ENCODE measurements at places on chromosomes 6 and 20.

DNA sequence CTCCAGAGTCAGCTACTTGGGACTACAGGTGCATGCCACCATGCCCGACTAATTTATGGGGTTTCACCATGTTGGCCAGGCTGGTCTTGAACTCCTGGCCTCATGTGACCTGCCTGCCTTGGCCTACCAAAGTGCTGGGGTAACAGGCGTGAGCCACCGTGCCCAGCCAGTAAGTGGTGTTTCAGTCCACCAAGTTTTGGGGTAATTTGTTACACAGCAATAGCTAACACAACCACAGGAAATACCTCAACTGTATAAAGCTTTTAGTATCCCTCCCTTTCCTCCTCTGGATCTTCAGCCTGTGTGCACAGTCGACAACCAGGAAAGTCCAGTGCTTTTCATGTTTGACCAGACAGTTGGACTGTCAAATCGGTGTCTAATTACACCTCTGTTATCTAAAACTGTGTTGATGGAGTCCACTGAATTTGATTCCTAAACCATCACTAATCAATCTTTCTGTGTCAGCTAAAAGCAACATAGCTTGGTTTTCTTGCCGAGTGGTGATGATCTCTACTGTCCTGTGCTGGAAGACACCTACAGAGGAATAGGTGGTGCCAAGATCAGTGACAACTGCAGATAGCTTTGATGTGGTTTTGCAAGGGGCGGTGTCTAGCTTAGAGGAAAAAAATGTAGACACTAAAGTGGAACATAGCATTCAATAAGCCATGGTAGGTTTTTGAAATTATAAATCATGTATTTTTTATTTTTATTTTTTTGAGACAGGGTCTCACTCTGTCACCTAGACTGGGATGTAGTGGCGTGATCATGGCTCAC is 22.2 kb upstream of the ZBTB2 start:
- no peak for DNase-seq

DNA sequence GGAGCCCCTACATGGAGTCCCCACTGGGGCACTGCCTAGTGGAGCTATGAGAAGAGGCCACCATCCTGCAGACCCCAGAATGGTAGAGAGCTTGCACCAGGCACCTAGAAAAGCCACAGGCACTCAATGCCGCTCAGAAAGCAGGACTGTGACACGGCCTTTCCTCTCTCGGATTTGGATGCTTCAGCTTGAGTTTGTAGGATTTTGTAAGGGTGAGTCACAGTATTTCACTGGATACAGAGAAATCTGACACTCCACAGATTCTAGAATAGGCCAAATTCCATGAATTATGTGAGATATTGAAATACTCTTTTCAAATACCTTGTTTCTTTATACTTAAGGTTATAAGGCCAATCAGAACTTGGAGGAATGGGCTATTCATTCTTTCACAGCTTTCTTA is 424.5 kb downstream of the HTR1B start:
- DNase-seq, result no peak

DNA sequence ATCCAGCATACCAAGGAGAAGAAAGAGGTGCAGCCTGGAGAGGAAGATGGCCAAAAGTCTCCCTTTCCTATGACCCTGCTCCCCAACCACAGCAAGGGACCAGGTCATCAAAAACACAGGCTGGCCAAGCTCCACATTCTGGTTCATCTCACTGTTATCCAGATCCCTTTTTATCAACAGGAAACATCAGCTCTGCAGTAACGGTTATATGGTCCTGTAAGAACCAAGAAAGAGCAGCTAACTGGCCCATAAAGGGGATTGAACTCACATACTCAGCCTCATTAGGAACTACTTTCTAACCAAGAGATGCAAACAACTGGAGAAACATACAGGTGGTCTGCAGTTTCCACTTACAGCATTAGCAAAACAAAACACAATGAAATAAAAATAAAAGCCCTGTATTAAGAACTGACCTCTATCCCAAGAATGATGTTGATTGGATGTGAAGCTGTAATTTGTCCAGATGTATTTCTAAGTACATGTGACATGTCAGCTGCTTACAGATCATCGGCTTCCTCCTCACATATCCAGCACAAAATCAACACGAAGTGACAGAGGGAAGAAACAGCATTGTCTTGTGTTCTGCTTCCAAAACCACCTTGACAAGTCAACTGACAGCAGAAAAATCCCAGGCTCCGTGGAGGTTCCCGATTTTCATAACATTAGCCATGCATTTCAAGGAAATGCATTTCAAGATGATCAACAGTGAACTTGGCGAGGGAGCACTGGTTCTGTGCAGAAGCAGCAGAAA is 557.2 kb upstream of the AGPAT4 start:
- DNase-seq, result peak; percentile 77

DNA sequence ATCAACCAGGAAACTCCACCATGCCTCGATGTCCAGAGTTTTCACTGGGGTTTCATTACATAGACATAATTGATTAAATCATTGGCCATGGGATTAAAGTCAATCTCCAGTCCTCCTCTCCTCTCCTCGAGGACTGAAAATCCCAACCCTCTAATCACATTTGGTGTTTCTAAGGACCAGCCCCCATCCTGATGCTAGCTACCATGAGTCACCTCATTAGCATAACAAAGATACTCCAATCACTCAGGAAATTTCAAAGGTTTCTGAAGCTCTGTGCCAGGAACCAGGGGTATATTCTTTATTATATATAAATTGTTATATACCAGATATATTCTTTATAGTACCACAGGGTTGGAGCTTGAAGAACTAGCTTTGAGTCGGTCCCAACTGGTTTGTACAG is 212.9 kb upstream of the PRND start:
- DNase-seq, result no peak

DNA sequence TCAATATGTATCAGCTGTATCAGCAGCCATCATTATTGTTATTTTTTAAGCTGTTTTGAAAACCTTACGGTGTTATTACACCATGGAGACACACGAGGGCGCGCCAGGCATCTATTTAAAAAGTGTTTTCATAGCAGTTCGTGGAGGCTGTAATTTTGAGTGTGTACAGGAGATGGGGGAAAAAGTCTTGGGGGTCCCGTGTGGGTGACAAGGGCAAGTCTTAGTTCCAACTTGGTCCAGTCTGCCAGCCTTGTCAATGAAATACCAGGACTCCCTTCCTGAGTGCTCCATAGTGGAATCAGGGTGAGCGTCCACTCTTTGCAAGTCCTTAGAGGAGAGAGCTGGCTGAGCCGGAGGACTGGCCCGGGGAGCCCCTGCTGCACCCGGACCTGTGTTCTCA is 43.3 kb downstream of the SLC2A10 start:
- peak; percentile 85 for DNase-seq

GRCh38 chr20:31537890-31538289 is 23.6 kb downstream of the HM13 start:
- DNase-seq, result no peak

DNA sequence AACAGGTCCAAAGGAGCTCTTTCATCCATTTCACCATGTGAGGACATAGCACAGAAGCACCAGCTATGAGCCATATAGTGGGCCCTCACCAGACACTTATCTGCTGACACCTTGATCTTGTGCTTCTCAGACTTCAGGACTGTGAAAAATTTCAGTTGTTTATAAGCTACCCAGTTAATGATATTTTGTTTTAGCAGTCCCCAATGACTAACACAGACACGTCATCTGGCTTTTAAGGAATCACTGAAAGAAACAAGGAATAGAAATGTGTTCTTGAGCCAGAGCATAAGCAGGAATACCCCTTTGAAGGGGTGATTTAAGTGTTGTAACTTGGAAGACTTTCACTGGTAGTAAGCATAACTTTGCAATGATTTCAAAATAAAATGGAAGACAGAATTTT is 214.7 kb upstream of the PTCHD4 start:
- no peak for DNase-seq

DNA sequence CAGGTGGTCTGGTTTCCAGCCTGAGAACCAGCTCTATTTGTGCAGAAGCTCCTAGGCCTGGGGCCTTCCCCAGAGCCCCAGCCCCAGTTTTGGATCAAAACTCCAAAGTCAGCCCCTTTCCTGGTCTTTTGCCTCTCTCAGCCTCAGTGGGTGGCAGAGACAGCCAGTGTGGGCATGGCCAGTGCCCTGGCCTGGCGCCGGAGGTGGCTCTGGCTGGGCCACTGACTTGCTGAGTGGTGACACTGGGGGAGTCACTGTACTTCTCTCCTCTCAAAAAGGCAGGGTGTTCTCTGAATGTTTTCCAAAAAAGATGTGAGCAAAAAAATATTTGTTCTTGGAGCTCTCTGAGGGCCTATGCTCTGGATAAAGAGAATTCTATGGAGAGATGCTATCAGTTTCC is 20.0 kb upstream of the MLN start:
- DNase-seq, result no peak

GRCh38 chr6:150667359-150667758 is 67.7 kb downstream of the PLEKHG1 start:
- no peak for DNase-seq

DNA sequence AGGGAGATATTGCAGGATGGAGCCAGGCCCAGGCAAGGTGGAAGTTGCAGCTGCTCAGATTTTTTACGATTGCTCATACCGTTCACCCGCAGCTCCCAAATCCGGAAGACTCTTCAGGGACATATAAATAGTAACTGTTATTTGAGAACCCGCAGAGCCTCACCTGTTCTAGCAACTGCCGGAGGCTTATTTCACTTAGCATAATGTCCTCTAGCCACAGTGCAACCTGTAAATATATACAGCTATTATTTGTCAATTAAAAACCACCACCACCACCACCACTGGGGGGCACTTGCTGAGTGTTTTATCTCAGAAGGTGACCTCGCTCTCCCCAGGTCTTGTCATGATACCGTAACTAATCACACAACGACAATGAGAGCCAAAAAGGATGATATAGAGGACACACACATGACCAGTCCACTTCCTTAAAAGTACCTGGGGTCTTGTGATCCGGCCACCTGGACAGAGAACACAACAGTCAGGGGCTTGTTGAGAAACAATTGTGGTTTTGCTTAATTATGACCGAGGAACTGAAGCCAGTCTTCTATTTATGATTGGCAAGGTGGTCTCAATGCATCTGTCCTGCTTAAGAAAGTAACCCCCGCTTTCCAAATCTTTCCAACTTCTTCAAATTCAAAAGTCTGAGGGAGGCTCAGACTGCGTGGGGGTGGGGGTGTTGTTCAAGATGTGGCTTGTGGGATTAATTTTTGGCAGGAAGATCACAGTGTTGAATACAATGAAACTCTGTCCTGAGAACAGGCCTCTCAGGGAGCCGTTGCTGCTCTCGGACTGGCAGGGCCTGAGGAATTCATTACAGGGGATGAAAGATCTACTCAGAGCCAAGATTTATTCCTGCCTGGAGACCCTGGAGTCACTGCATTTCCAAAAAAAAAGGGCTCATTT is 107.7 kb upstream of the PRND start:
- peak; percentile 82 for DNase-seq

DNA sequence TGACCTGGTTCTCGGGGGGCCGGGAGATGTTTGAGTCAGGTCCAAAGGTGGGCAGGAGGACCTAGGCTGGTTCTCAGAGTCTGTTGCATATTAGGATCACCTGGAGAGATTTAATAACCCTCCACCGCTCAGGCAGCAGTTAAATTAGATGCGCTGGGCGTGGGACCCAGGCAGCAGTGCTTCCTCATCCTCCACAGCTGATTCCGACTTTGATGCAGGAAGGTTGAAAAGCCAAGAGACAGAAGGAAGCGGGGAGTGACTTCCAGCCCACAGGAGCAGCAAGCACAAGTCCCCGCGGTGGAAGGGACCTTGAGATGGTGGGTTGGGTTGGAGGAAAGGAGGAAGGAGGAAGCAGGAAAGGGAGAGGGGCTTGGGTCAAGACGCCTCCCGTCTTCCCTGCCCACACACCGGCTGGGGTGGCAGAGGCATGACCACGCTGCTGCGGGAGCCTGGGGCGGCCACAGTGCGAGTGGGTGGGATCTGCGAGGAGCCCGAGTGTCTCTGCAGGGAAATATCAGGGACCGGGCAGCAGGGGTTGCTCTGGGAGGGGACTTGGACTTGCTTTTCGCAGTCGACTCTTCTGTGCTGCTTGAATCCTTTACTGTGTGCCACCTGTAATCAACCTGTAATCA is 146.0 kb downstream of the PHACTR3 start:
- no peak for DNase-seq

GRCh38 chr20:8601542-8601912 is 467.4 kb upstream of the PLCB4 start:
- DNase-seq, result no peak

DNA sequence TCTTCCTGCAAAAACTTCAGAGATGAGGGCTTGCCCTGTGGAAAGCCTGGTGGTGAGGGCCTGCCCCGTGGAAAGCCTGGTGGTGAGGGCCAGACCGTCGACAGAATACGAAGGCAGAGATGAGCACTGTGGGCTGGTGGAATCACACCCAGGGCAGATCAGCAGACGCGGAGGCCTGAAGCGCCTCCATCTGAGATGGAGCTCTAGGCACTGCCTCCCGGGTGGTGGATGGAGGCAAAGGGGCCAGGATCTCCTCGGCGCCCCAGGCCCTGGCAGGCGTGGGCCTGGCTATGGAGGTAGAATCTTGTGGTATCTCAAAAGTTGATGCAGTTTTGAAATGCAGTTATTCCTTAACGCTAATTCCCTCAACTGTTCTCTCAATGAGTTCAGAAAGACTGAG is 104.8 kb downstream of the PSMB1 start:
- no peak for DNase-seq

GRCh38 chr6:98054453-98054852 is 771.4 kb upstream of the MMS22L start:
- peak; percentile 18 for DNase-seq

DNA sequence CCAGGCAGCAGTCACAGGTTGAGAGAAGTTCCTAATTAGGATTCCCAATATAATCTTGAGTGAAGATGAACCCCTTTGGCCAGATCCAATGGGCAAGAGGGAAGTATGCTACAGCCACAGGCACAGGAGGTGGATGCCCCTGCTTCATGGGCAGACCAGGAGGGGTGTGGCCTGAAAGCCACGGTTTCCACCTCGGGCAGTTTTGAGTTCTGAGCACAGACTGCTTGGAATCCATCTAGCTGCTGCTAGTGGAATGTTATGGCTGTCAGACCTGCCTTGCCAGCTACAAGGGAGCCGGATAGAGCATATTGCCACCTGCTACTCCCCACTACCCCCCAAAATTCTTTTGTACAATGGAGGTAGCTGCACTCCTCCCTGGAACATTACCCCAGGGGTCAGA is 672.9 kb downstream of the HACE1 start:
- DNase-seq, result no peak

DNA sequence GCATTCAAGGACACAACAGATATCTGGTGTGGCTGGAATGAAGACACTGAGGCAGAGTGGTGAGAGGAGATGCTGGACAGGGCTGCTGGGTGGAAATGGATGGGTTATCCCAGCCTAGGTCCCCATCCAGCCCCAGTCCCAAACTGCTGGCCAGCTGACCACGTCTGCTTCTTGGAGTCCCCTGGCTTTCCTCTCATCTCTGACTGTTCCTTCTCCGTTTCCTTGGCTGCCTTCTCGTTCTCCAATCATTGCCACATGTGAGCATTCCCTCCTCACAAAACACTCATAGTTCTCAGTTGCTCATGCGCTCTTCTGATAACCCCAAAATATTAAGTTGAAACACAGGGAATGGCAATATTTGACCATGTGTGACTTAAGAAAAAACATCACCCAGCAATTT is 31.5 kb downstream of the MAFB start:
- no peak for DNase-seq

- peak; percentile 45 for DNase-seq
Observed at GRCh38 chr6:105199711-105200110, 19.9 kb upstream of the POPDC3 start.

GRCh38 chr20:46978951-46979491 is 84.4 kb downstream of the EYA2 start:
- peak; percentile 88 for DNase-seq
